ENCODE measurements at places on chromosomes 7 and 10.

DNA sequence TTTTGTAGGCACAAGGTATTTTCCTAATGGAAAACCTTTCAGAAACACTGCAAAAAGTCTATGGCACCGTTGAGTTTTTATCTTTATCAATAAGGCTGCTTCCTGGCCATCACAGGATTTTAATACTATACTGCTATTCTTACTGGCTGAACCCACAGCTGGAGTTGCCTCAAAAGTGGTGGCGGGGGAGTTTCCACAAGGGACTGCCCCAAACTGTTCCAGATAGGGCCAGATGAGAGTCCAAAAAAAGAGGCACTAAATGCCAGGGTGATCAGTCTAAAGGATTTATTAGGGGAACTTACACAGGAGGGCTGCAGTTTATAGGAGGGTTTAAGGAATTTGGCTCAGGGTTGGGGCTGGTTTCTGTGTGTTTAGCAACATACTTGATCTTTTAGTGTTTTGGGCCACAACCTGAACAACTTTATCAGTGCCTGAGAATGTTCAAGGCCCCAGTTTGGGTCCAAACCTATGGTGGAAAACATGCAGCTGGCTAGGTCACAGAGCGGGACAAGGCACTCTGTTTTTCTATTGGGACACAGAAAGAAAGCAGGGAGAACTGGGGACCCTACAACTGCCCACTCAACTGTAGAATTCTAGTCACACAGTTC lies 41.4 kb downstream of the STAM start:
- no peak for DNase-seq

DNA sequence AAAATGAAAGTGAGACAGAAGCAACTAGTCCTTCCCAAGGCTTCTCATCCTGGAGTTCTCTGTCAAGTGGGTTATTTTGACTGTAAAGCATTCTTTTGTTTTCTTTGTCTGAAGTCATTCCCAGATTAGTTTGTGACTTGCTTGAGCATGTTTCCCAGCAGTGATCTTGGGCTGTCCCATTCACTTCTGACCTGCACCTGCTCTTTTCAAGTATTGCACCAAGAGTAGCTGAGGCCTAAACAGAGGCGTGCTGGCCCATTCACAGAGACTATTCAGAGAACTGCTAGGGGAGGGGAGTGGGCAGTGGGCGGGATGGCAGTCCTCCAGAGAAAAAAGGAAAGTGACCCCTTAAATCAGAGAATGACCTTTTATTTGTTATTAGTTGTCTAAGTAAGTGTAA lies 61.3 kb downstream of the CACNA2D1 start:
- DNase-seq: no peak

DNA sequence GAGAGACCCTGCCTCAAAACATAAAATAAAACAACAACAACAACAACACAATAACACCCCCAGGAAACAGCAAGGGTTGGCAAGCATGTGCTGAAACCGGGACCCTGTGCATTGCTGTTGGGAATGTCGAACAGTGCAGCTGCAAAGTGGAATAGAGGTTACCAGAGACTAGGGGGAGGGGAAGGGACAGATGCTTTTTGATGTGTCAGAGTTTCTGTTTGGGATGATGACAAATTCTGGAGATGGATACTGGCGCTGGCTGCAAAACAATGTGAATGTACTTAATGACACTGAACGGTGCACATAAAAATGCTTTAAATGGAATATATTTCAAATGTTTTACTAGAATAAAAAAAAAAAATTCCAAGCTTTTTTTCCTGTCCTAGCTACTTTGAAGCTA lies 241.8 kb downstream of the TEX36 start:
- DNase-seq: no peak

DNA sequence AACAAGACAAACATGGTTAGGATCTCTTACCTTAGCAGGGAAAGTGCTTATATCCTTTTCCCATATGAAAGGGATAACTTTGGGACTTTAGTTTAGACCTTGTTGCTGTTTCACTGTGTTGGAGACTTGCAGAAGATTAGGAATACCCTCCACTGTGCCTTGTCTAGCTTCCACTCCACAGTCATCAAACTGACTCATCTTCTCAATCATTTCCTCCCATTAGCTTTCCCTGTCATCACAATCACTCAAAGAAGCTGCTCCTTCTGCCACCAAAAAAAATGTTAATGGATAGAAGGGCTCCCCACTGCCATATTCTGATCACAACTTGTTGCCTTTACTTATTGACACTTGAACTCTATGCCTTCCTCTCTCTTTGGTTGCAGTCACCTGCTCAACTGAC lies 16.8 kb downstream of the GNG11 start:
- no peak for DNase-seq

- no peak for DNase-seq
These were observed 27.7 kb downstream of the PHYH start for GRCh38 chr10:13272164-13272571.

GRCh38 chr7:114368492-114368891 lies 46.1 kb upstream of the FOXP2 start:
- DNase-seq: no peak

GRCh38 chr10:72108830-72109635 lies 20.7 kb upstream of the SPOCK2 start:
- DNase-seq: no peak

GRCh38 chr10:22723343-22723779 lies 9.0 kb upstream of the PIP4K2A start:
- no peak for DNase-seq

DNA sequence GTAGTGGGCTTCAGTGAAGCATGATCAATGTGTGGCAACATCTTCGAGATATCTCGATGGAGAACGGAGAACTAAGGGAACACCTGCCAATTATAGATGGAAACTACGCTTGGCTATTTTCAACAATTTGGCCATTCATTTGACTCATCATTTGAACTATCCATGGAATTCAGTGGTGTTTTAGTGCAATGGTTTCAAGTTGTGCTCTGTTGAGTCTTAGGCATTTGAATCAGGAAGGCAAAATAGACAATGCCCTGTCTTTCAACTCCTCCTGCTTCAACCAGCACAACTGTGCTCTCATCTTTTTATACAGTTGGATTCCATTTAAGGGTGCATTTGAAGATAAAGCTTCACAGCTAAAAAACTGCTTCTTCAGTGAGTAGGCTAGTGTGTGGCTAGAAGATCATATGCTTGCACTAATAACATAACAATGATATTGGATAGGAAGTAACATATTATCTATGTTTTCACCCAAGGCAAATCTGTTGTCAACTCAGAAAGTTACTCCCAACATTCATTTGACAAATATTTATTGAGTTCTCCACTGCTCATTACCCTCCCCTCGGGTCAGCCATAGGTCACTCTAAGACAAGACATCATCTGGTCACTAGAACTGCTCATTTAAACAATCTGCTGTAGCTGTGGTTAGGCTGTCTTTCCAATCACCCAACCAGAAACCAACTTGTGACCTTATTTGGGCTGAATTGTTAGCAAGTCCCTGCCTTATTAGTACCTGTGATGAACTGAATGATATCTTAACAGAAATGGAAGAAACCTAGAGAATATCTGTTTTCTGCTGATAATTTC lies 314.1 kb upstream of the SP4 start:
- no peak for DNase-seq

GRCh38 chr7:12094365-12094921 lies 116.7 kb upstream of the TMEM106B start:
- DNase-seq: no peak

DNA sequence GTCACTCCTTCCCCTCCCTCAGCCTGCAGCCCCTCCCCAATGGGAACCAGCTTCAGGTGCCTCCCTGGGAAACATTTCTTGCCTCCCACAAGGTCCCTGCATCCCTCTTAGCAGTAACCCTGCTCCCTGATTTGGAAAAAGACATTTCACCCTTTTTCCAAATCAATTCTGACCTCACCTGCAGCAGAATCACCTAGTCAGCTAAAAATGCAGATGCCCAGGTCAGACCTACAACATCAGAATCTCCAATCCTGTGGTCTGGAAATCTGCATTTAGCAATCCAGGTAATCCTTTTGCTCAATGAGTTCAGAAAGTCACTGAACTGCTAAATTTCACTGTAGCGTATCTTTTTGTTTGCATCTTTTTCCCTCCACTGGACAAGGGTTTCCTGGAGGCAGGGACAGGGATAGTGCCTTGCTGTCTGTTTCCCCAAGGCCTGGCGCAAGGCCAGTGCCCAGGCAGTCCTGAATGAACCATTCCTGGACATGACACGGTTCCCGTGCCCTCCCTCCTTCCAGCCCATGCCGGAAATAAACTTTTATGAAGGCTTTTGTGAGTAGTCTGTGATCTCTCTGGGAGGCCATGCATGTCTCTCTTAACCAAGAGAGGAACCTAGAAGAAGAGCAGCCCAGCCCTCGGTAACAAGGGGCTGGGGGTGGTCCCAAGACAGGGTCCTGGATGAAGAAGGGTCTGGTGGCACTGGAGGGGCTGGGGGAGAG lies 44.0 kb downstream of the COL13A1 start:
- no peak for DNase-seq

- no peak for DNase-seq
These were observed 90.5 kb upstream of the PAX2 start for GRCh38 chr10:100654782-100655325.

GRCh38 chr7:149776848-149777407 lies 3.5 kb upstream of the ZNF467 start:
- DNase-seq: no peak

GRCh38 chr7:73844131-73844547 lies 1.8 kb upstream of the METTL27 start:
- DNase-seq: no peak
